NCI-H1105 (cell line): ENCODE measurements at places on chromosomes 2 and 18.

DNA sequence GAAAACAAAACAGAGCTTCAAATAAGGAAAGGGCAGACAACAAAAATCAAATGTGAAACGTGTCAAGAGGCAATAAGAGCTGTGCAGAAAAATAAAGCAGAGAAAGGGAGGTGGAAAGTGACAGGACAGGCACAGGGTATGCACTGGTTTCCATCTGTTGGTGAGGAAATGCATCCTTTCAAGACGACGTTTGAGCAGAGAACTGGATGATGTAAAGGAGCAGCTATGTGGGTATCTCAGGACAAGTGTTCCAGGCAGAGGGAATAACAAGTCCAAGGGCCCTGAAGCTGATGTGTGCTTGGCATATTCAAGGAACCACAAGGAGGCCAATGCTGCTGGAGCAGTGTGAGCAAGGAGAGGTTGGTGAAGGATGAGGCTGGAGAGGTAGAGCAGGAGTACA, 168.9 kb upstream of the SERPINE2 start:
- no peak for DNase-seq

DNA sequence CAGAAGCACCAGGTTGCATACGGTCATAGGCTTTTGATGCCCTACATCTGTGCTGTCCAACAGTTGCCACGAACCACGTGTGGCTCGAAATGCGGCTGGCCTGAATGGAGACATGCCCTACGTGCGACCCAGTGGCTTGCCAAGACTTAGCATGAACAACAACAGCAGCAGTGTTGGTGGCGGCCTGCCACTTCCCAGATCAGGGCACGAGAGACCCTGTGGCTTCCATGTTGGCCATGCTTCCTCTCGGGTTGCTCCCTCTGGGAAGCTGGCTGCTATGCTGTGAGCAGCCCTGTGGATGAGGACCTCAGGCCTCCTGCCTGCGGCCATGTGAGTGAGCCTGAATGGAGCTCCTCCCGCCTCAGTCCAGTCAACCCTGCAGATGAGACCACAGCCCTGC, 212.3 kb downstream of the HDAC4 start:
- no peak for DNase-seq

GRCh38 chr2:85400541-85401463, 9.4 kb downstream of the CAPG start:
- no peak for DNase-seq

DNA sequence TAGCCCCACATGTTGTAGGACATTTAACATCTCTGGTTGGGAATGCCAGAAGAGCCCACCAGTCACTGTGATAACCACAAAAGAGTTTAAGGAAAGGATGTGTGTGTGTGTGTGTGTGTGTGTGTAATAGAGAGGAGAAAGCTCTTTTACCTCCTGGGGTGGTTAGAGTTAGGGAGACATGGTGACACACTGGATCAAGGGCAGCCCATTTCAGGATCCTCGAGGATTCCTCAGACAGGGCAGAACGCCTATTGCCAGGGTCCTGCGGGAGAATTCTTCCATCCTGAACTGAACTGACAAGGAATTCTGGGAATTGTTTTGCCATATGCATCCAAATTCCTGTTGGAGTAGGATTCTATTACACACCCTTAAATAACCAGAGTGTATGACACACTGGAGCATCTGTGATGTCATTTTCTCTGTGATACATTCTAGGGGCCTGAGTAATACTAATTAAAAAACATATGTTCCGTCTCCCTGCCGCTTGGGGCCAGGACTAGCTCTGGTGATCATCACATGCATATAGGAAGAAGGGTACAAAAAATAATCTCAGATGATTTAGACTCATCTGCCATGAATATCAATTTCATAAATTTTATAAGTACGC, 156.4 kb upstream of the MMADHC start:
- no peak for DNase-seq

DNA sequence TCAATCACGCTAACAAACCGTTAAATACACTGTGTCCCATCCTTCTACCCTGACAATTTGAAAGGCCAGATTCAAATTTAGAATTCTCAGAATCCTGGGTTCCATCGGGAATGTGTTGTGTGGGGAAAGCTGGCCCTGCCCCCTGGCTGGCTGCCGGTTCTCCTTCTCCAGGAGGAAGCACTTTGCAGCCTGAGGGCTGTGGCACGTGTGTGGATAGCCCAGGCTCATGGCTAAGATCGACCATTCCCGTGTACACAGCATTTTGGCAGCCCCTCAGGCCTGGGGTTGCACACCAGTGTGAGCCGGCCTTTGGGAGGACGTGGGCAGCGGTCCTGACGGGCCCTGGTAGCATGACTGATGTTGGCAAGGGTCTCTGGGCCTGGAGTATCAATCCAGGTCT, 51.0 kb upstream of the ROCK2 start:
- no peak for DNase-seq

DNA sequence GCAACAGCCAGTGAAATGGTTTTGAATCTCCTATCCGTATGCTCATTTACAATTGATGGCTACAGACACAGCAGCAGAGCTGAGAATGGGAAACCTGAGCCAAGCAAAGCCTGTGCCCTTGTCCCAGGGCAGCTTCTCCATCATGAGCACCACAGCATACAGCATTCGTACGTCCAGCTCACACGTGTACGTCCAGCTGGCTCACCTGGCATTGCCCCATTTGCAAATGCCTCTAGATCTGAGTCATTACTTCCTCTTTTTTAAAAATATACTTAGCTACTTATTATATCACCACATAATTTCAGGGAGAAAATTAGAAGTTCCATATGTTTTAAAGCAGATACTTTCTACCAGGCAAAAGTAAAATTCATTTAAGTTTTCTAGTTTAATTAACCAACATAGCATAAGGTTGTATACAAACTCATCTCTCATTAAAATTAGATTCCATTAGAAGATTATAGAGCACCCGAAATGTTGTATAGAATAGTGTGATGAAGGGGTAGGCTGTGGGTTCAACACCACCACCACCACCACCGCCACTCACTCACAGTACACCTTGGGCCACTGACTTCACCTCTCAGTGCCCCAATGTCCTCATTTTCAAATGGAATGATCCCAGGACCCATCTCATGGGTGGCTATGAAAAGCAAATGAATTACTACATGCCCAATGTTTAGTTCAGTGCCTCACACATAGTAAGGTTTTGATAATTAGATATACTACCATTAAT, 31.4 kb upstream of the TMEM177 start:
- no peak for DNase-seq

DNA sequence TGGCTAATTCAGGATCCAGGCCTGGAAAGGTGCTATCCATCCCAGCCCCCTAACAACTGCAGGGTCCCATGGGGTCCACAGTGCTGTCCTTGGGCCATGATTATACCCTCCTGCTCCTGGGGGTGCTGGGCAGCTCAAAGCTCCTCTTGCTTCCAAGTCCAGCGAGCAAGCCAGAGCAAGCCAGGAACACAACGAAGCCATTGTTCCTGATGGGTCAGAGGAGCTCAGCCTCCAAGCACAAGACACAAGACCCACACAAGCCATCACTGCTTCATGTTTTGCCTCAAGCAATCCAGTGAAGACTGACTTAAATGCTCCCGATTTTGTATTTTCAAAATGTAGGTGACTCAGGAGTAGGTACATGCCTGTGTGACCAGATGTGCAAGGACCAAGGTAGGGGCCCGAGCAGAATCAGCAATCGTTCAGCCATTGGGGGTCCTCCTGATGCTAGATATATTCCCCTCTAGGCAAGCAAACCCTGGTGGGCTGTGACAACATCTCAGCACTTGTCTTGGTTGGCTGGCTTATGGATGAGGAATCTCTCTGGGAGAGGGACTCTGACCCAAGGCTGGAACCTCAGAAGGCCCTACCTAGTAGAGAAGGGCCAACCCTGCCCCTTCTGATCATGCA, 90.8 kb downstream of the EPAS1 start:
- no peak for DNase-seq

DNA sequence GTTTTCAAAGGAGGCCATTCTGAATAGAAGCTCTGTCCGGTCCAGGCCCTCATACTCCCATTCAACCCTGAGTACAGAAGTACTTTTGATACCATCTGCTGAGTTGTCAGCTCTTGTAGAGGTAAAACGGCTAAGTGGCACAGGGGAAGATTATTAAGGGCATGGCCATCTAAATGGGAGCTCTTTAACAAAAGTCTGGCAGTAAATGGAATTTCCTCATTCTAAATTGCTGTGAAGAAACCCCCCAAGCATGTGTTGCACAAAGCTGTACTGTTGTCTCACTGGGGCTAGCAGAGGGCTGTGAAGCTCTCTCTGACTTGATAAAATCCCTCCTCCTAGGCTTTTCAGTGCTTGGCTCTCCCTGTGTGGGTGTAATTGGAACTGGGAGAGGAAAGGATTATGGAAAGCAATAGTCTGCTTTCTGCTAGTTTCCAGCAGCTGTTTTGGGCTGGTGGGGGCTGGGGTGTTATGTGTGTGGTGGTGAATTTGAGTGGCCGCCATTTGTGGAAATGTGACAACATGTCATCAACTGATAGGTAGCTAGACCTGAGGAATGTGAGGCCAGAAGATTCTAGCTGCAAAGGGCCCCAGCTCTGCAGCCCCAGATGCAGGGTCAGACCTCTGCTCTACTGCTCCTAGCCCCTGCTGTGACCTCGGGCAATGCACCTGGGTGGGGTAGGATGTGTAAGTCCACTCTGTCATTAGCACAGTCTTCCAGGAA, 65.1 kb downstream of the MAP4K4 start:
- no peak for DNase-seq

DNA sequence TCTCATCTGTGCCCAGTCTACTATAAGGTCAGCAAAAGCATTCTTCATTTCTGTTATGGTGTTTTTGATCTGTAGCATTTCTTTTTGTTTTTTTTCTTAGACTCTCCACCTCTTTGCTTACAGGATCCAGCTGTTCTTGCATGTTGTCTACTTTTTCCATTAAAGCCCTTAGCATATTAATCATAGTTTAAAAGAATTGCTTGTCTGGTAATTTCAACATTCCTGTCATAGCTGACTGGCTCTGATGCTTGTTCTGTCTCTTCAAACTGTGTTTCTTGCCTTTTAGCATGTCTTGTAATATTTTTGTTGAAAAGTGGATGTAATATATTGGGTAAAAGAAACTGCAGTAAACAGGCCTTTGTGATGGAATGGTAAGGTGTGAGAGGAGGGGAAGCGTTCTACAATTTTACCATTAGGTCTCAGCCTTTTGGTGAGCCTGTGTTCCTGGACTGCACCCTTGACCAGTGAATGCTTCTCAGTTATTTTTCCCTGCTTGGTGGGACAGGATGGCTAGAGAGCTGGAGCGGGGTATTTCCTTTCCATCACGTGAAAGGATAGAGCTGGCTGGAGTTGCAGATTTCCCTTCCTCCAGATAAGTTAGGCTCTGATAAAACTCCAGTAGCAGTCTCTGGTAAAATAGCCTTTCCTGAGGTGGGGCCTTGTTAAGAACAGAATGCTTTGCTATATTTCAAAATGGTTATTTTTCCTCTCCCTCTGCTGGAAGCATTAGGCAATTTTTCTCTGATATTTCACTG, 65.4 kb downstream of the PLA2R1 start:
- DNase-seq = no peak

GRCh38 chr2:168518555-168519066, 62.5 kb downstream of the CERS6 start:
- no peak for DNase-seq

DNA sequence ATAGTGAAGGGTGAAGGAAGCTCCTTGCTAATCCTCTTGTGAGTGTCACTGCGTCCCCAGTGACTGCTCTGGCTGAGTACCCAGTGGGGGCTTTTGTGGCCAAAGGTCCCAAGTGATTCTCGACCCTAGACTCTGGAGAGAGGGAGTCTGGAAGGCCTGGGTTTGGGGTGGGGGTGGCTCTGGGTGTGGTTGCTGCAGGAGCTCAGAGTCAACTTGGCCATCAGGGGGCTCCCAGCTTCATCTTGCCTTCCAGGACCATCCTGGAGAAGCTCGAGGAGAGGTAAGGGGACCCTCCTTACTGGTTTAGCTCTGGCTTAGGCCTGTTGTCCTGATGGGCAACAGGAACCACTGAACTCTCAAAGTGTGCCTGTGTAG, 592 bp downstream of the PSD4 start:
- DNase-seq = no peak

DNA sequence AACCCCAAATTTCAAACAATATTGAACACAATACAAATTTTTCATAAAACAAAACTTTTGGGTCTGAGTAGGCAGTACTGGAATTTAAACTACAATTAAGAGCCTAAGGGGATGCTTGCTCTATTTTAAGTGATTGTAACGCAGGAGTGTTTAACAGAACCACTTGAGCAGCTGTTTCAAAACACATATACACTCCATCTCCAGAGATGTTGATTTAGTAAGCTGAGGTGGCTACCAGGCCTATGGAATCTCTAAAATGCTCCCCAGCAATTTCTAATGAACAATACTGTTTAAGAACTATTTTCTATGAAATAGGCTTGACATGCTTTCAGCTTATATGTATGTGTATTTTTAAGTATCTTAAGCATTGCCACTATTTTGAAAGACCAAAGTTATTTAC, 58.5 kb downstream of the SP3 start:
- no peak for DNase-seq

DNA sequence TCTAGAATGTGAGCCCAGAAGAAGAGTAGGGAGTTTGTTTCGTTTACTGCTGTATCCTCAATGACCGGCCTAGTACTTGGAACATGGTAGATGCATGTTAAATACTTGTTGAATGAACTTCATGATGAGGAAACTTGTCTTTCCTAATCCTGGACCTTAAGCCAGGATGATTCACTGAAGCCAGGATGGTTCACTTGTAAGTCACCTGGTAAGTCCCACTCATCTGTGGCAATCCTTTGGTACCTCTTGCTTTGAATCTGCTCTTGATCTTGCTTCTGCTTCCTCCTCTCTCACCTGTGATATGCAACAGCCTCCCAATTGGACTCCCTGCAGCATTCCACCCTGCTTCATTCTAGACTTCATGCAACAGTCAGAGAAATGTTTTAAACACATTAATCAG, 43.6 kb downstream of the QPCT start:
- DNase-seq = no peak

DNA sequence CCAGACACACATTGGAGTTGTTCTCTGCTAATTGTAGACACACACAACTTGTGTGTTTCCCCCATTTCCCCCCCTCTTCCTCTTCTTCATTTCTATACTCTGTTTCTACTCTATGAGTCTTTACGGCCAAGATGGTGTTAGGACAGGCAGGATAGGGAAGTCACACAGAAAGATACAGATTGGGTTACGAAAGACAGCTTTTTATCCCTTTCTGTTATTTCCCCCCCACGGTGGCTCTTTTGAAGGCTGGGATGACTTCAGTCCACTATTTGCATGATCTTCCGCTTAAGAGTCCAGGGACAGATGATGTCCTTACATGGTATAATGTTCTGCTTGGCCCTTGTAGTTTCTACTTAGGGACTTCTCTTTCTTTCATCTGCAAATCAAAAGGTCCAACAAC, 1.6 kb upstream of the EMILIN2 start:
- DNase-seq = no peak

- DNase-seq = no peak
Measured at GRCh38 chr2:111127351-111127750, 6.6 kb downstream of the BCL2L11 start.
